ENCODE measurements at places on chromosomes 2 and 18.

GRCh38 chr18:78296166-78296565, 683.5 kb upstream of the SALL3 start:
- no peak for DNase-seq

- DNase-seq, result no peak
Observed at GRCh38 chr2:123746006-123746405, 279.1 kb upstream of the CNTNAP5 start.

DNA sequence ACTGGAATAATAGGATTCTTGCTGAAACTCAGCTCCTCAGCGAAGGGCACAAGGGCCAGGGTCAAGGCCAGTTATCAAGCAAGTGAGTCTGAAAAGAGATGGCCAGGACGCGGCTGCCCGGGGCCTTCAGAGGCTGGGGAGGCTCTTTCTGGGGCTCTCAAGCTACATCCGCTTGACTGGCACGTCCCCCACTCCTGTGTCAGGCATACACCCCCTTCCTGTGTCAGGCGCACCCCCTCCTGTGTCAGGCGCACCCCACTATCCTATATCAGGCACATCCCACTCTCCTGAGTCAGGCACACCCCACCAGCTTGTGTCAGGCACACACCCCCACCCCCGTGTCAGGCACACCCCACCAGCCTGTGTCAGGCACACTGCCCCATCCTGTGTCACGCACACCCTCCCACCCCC, 91.8 kb downstream of the TPO start:
- no peak for DNase-seq

DNA sequence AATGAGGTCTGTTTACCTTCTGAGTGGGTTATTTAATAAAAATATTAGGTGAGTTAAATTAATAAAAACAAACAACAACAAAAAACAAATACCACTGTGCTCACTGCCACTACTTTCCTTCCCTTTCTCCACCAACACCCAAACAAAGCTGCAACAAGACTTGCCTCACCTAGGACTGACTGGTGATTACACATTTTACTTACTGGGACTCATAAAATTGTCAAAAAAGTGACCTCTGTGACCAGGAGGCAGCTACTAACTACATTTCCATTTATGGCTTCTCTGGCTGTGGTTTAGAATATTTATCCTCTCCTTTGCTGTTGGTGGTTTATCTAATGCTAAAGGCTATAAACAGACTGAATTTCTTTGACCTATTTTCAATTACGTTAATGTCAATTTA, 39.8 kb downstream of the EFEMP1 start:
- no peak for DNase-seq

DNA sequence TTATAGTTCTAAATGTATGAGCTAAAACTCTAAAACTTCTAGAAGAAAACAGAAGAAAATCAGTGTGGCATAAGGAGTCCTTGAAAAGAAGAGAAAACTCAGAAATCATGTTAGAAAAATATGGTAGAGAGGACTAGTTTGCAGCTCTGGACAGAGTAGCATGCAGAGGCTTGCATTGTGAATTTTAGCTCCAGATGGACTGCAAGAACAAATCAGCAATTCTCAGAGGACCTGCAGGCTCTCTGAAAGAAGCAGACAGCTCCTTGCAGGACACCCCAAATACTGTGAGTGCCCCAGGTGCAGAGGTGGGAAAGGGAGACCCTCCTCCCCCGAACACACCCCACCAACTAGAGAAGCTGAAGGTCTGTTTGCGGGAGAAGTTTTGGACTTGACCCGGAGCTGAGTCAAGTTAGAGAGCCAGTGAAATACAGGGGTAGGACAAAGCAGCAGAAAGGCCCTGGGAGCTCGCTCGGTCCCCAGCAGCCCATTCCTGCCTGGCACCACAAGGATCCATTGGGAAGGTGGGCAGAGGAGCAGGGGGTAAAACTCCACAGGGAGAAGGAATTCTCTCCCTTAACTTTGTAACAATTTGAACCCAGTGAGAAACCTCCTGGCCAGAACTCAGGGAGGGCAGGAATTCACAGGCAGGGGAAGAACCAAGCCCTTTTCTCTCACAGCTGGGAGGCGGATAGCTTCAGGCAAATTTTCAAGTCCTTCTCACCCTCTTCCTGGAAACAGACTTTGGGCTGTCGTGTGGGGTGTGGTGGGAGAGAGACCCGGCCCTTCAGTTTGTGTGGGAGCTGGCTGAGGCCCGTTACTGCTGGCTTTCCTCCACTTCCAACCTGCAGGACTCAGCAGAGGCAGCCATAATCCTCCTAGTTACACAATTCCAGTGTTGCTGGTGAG, 216.2 kb upstream of the SLC35G4 start:
- DNase-seq, result peak; percentile 58

- no peak for DNase-seq
Observed at GRCh38 chr2:223735035-223735640, 102.2 kb downstream of the AP1S3 start.

DNA sequence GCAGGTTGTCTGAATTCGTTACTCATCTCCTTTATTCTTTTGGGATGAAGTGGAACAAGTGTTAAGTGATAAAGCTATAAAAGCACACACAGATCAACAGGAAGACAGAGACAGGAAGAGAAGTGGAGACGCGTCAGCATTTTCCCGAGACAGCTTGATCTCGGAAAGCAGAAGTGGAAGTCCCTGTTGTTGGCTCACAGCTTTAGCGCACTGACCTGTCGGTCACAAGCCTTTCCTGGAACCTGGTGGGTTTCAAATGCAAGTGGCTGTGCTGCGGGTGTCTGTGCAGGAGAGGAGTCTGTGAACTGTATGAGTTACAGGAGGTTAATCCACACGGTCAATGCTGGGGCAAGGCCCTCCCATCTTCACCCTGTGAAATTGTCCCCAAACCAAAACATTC, 116.6 kb upstream of the PELI1 start:
- peak; percentile 47 for DNase-seq

DNA sequence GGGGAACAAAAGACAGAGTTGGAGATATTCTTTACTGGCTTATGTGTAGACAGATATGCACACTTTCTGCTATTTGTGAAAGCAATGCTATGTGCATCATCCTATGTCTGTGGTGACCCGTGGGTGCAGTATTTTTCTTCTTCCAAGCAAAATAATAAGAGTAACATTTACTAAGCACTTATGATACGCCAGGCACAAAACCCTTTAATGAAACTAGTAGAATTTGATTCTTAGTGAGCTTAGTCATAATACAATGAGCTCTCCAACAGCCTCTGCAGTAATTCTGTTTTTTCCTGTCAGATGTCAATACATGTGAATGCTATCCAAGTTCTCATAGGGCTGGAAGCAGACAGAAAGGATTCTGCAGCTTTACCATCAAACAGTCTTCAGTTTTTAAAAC, 130.6 kb downstream of the RAD51AP2 start:
- no peak for DNase-seq

GRCh38 chr2:8454797-8455196, 227.1 kb upstream of the ID2 start:
- DNase-seq, result peak; percentile 50

DNA sequence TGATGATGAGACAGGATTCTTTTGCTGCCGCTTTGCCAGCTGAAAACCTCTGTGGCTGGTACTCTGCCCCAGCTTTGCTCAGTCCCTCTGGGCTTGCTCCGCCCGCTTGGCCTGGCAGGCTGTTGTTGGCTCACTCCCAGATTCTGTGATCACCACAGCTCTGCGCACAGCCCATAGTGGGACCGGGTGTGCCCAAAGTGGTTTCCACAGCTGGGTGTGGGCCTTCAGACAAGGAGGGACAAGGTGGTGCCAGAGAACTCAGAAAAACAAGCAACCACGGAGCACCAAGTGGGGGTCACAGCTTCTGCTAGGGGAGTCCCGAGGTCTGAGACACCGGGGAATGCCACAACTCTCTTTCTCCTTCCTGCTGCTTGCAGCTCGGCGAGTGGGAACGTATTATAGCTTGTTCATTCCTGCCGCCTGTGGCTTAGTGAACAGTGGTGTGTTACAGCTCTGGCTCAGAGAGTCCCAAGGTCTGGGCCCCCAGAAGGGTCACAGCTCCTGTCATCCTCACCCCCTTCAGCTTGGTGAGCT, 9.2 kb upstream of the KYNU start:
- DNase-seq, result peak; percentile 58

DNA sequence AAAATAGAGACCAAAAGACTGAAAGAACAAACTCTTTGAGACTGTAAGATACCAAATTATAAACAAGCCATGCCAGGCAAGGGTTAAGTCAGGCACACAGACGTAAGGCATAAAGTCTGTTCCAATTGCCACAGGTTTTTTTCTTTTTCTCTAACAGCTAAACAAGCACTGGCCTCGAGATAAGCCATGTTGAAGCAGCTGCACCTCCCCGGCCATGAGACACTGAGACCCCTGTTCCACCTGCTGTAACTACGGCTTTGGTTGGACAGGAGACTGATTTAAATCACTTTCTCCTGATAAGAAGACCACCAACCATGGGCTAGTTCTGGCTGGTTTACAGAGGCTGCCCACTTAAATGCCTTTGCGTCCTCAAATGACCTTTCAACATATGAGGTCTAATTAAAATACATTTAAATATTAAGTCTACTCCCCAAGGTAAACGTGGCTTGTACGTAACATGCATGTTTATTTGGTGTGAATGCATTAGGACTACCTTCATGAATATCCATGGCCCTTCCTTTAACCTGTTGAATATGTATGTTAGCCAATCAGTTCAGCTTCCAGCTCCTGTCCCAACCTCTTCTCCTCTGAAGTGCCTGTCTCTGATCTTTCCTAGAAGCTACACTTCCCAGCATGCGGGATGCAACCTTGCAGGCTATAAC, 117.2 kb downstream of the CMPK2 start:
- DNase-seq, result no peak
